Cardiac septum (tissue), 1 donor: ENCODE measurements at places on chromosomes 1 and 21.

DNA sequence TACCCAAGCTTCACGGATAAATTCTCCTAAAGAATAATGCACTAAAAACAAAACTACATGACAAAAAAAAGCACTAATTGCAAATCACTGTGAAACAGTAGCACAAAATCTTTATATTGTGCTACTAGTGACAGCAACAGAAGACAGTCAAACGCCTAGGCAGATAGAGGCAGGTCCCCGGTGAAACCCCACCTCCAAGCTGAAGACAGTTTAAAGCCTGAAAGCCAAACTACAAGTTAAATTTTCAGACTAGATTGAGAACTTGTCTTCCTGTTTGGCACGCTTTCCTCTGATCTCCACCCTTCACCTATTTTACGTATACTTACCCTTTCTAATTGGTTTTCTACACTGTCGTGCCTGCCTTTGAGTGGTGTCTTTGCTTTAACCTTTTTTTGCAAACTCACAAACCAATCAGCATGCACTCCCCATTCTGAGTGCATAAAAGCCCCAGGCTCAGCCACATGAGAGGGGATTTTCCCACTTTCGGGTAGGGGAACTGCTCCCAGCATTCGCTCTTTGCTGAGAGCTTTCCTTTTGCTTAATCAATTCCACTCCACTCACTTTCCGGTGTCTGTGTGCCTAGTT, 3.6 kb upstream of the BACH1 start:
- DNase-seq = no peak

DNA sequence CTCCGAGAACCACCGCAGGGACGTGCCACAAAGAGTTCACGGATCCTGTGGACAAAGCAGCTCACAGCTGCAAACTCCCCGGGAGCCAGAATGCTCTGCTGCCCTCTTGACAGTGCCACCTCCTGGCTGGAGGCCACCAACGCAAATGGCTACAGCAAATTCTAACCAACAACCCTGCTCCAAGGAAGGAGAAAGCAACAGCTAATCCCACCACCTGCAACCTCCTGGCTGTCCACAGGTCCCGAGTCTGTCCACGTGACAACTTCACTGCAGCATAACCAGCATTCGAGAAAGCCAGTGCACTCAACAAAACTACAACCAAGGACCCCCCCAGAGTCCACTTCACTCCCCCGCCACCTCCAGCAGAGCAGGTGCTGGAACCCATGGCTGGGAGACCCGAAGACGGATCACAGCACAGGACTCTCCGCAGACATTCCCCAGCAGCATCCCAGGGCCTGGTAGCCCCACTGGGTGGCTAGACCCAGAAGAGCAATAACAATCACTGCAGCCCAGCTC, 17.3 kb downstream of the POFUT2 start:
- peak; percentile 31 for DNase-seq

GRCh38 chr1:196387766-196388165, 220.5 kb downstream of the KCNT2 start:
- DNase-seq = no peak

- DNase-seq = no peak
Observed at GRCh38 chr1:213585402-213585801, 402.4 kb upstream of the PROX1 start.

- DNase-seq = no peak
Observed at GRCh38 chr21:45912611-45913417, 68.8 kb upstream of the COL6A1 start.

GRCh38 chr1:159012495-159012894, 2.8 kb downstream of the IFI16 start:
- DNase-seq = no peak

GRCh38 chr1:15948091-15948591, 27.8 kb downstream of the ZBTB17 start:
- peak; percentile 73 for DNase-seq

DNA sequence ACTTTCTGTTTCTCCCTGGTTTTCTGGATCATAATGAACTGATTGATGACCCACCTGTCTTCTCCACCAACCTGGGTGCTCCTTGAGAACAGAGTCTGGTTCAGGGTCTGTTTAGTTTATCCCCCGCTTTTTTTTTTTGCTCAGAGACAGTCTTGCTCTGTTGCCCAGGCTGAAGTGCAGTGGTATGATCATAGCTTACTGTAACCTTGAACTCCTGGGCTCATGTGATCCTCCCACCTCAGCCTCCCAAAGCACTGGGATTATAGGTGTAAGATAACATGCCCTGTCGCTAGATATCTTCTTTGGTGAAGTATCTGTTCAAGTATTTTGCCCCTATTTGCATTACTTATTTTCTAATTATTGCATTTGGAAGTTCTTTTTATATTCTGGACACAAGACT, 30.2 kb upstream of the CITED4 start:
- no peak for DNase-seq

- DNase-seq = no peak
Observed at GRCh38 chr1:160656737-160657136, 9.9 kb upstream of the SLAMF1 start.

DNA sequence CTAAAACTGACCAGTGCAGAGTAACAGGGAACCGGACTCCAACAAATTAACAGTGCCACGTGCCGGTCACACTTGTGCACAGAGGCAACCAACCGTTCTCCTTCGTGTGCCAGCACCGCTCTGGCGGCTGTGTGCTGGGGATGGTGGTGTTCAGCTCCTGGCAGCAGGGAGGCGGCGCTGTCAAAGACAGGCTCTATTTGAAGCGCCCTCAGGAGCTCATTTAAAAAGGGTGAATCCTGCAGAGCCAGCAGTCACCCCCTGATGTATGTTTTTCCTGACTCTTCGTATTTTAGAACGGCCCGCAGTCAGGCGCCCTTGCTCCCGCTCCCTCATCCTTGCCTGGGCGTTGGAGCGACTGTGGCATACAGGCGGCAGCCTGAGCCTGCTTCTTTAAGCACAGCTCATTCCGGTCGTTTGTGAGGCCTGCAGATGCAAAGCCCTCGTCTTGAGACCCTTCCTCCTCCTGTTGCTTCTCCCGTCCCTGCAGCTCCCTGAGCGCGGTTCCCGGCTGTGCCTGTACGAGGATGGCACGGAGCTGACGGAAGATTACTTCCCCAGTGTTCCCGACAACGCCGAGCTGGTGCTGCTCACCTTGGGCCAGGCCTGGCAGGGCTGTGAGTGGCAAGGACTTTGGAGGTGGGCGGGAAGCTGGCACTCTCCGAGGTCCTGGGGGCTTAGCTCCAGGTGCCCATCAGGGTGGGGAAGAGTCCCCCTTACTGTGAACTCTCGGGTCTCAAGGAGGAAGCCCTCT, 1.1 kb downstream of the DFFB start:
- DNase-seq = no peak
